ENCODE measurements at places on chromosomes 13 and 19. TPM values are rescaled to one million over a fixed set of nuclear protein-coding genes. Genes with fewer than 3 reads are reported as not detected.

DNA sequence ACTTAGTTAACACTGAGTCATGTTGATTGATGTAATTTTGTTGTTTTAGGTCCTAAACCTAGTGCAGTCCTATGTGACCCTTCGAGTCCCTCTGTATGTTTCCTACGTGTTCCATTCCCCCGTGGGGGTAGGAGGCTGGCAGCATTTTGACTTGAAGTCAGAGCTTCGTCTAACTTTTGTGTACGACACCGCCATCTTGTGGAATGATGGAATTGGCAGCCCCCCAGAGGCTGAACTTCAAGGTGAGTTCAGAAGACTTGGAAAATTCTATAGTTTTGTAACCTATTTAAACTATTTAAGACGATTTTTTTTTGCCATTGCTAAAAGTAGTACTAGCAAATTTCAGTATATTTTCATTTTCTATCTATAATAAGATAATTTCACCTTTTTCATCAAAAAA, 117.9 kb downstream of the STOML3 start:
- DNase-seq, result peak; percentile 74

- no peak for DNase-seq
These were observed 6.9 kb downstream of the REXO1 start for GRCh38 chr19:1841209-1841924.

GRCh38 chr19:46514589-46515289, 19.1 kb upstream of the PNMA8B start:
- DNase-seq, result no peak

OVOL3 gene
- not detected for polyA plus RNA-seq

DNA sequence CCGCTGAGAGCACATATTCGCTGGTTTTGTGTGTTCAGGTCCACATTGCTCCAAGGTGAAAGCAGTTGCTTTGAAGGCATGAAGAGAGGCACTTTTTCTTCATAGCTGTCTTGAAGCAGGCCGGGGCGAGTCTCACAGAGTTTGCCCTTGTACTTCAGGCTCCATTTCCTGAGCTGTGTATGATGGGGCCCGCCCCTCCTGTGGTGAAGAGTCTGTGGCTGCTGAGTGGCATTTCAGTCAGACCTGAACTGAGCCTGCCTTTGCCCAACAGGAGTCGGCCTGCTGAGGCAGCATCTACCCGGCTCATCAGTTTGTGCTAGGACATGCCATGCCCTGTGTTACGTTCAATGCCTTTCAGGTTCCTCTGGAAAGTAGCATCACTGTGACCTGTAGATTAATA, 44.4 kb upstream of the C1QTNF9 start:
- DNase-seq, result no peak

DNA sequence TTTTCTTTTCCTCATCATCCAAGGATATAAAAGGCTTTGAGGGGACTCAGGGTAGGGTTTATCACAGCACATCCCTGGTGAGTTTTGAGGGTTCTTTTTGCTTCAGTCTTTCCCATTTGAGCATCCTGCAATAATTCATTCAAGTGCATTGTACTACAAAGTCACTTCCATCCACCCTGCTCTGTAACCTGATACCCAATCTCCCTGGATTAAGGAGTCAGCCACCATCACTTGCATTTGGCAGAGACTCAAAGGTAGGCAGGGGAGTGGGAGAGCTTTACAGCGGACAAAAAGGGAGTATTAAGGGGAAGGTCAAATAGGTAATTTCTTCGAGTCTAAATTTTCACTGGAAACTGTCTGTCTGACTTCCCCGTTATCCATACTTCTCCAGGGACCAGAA, 216.1 kb upstream of the TMTC4 start:
- peak; percentile 35 for DNase-seq

GRCh38 chr13:69180034-69180433, 927.6 kb upstream of the ATXN8OS start:
- no peak for DNase-seq

DNA sequence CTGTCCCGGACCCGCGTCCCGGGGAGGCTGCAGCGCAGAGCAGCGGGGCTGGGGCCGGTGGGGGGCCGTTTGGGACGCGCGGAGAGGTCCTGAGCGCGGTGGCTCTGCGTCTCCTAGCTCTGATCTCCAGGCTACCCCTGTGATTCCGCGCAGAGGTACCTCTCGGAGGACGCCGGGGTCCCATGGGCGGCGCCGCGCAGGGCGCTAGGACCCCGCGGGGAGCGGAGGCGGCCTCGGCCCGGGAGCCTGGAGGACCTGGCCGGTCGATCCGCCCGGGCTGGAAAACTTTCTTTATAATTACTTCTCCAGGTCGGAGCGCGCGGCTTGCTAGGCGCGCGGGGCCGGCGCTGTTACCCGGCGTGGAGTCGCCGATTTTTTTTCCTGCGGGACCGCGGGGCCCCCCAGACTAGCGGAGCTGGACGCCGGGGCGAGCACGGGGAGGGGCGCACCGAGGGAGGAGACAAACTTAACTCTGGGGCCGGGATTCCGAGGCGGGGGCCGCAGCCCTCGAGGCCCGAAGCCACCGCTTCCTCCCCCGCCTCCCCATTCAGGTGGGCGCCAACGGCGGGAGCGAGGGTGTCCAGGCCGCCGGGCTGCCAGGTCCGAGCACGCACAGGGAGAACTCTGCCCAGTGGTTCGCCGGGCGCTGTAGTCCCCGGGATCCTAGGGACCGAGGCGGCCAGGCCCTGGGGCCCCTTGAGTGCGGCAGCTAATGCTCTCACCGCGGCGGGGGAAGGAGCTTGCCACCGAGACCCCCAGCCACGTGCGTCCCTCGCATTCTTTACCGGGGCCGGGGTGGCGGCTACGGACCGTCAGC, 848 bp upstream of the CEBPA start:
- peak; percentile 85 for DNase-seq

FOXO1 gene
- 8.6 TPM for polyA plus RNA-seq

GRCh38 chr19:13195678-13196077, 45.5 kb downstream of the IER2 start:
- no peak for DNase-seq

- DNase-seq, result no peak
These were observed 3.6 kb downstream of the TUBB4A start for GRCh38 chr19:6498294-6499036.

DNA sequence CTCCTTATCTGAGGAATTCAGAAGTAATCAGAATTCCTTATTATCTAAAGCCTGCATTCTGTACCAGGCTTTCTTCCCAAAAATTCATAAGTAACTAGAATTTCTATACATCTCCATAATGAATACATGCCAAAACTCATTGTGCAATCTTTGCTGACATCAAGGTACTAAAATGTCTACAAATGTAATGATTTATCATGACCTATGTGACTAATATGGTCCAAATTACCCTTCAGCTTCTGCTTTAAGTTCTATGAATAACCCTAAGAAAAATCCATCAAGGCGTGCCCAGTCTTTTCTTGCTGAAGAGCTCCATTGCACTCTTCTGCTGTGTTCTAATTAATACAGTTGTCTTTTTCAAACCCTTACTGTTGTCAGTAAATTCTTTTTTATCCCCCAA, 58.5 kb upstream of the SLITRK1 start:
- no peak for DNase-seq

DNA sequence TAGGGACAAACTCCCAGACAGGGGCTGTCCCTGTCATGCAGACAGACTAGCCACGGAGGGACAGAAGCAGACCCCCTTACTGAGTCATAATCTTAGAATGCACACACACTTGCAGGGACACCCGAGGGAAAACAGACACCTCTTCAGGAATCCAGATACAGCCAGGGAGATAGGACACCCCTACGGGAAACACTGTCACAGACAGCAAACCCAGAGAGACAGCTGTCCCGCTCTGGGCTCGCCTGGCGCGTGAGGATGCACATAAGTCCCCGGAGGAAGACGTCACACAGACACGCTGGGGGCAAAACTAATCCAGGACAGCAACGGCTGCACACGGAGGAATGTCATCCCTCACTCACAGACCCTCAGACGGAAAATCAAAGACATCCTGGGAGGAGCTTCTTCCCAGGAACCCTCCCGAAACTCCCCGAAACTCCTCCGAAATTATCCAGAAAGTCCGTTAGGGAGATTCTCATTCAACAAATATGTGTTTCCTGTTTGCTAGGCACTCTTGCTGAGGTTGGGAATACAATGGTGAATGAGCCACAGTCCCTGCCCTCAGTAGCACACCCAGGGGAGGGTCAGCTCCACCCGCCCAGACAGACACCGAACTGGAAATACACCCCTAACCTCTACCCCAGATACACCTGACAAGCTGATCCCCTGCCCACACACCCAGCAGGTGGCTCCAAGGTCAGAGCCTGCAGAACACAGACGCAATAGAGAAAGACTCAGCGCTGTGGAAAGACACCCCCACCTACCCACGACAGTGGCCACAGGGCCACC, 15.2 kb upstream of the TOMM40 start:
- no peak for DNase-seq

DNA sequence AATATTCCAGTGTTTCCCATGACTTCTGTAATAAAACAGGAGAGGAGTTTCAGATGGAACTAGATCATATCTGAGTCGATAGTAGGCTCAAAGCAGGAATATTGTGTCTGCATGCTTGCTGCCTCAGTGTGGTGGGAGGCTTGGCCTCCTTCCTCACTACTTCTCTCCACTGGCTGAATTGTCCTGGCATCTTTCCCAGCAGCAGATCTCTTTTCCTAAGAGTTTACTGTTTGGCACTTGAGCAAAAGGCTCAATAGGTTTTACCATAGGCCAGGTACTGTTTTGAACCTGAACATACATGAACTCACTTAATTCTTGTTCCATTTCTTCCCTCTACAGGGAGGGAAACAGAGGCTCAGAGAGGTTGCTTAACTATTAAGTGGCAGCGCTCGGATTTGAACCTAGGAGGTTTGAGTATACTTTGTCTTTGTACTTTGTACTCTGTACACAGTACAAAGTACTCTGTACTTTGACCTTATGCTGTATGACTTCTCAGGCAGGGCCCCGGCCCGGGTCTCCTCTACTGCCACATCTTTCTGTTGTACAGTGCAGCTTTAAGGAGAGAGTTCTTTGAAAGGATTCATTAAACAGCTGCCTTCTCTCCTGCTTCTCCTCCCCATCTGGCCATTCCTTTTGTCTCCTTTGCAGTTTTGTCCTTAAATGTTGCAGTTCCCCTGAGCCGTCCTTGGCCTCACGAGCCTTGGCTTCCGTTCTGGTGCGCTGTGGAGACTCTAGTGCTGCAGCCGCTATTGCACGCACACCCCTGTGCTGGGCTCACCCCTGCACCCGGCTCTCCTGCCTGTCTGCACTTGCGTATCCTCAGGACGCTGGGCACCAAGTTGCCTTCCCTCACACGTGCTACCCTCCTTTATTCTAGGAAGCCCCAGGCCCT, 8.1 kb downstream of the B3GLCT start:
- DNase-seq, result peak; percentile 20

DNA sequence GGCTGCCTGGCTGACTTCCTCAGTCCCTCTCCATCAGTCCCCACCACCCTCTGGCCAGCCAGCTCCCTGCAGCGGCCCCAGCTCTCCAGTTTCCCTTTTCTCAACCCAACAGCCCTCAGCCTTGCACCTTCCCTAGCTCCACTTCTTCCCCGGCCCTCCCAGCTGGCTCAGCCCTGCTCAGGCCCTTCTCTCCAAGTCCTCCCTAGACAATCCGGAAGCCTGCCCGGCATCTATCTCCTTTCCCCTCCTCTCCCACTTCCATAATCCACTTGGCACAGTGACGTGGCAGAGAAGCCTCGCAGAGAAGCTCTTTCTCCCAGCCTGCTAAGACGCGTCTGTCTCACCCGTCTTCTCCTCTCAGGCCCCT, 1.1 kb downstream of the UBXN6 start:
- DNase-seq, result peak; percentile 59

DNA sequence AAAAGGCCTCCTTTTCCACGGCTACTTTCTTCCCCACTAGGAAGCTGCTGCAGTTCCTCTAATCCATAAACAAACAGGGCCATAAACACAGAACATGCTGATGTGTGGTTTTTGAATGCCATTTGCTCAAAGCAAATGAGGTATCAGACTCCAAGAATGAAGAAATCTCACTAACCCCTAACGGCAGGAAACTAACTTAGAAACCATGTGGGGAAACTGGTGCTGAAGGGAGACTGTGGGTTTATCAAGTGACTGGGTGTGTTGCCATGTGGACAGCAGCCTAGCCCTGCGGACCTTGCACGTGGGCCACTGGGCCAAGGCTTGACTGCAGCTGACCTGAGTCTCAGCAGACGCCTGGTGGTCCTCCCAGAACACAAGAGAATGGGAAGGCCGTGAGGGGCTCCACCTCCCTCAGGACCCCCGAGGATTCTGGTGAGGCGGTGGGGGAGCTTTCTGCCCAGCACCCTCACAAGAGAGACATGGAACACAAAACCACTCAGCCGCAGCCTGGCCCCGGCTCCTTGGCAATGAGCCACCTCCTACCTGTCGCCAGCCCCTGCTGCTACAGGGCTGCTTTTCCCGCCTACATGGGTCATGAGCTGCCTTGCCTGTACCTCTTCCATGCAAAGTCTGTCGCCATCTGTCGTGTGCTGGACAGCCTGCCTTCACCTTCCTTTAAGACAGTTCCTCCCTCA, 10.6 kb downstream of the SLC15A1 start:
- DNase-seq, result no peak

DNA sequence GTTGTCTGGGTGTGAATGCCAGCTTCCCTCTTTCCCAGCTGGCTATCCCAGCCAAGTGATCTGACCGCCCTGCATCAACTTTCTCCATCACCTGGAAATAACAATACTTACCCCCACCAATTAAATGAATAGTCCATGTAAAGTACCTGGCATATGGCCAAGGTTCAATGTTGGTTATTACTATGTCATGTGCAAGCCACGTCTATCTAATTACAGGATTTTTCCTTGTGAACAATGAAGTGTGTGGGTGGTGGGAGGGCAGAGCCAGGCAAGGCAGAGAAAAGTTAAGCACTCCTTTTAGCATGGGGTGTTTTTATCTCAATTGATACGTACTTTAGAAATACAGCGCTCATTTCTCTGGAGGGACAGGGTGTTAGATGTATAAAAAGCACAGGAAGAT, 121.1 kb downstream of the NHLRC3 start:
- DNase-seq, result no peak

DNA sequence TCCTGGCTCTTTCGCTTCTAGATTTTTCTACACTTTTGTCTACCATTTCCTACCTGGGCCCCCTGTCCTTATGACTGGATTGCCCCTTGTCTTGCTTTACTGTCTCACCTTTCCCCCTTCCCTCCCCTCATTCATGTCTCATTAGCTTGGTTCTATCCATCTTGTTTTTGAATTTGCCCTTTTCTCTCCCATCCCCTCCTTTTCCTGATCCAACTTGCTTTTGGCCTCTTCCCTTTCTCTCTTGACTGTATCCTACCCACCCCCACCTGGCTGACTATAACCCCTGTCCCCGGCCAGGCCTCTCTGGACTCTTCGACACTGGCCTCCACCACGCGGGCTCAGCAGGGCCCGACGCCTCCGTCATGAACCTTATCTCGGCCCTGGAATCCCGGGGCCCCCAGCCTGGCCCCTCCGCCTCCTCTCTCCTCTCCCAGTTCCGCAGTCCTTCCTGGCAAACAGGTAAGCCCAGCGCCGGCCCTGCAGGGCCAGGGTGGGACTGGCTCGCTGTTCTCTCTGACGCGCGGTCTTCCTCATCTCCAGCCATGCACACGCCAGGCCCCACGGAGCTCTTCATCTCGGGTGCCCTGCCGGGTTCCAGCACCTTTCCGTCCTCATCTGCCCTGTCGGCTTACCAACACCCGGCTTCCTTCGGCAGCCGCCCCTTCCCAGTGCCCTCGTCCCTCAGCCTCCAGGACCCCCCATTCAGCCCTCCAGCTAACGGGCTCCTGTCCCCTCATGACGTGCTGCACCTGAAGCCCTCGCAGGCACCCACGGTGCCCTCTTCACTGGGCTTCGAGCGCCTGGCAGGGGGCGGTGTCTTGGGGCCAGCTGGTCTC, 3.4 kb downstream of the PRR12 start:
- no peak for DNase-seq
